Subcutaneous preadipocyte (primary cell): ENCODE measurements at places on chromosomes 12 and 14. TPM values are rescaled to one million over a fixed set of nuclear protein-coding genes. Genes with fewer than 3 reads are reported as not detected.

Gene KRT78
- not detected in 2 replicates for total RNA-seq

Gene LRCOL1
- total RNA-seq = not detected in 2 replicates

Gene REM2
- 0.37 TPM in 1 of 2 replicates, not detected in the other for total RNA-seq

Gene SLC10A1
- total RNA-seq = not detected in 2 replicates

Gene TBX3
- 79.4 and 113 TPM in 2 replicates for total RNA-seq

Gene REC8
- 1.8 TPM in 2 replicates for total RNA-seq

Gene TSHR
- total RNA-seq = not detected in 2 replicates

Gene NAV3
- total RNA-seq = 66.1 and 182 TPM in 2 replicates

Gene CLEC1A
- not detected in 2 replicates for total RNA-seq

Gene OR6C75
- total RNA-seq = not detected in 2 replicates

Gene TRIM9
- total RNA-seq = 0.59 and 2.6 TPM in 2 replicates

Gene PLD4
- under 0.01 TPM in 2 replicates for total RNA-seq

Gene DIO3
- total RNA-seq = not detected in 2 replicates

Gene CLEC4E
- not detected in 2 replicates for total RNA-seq

Gene ADGRD1
- total RNA-seq = 0.39 and 1.5 TPM in 2 replicates
